CD4-positive, alpha-beta T cell treated with Interleukin-21 for 1 hour (primary cell): ENCODE measurements at places on chromosomes 7 and 10.

DNA sequence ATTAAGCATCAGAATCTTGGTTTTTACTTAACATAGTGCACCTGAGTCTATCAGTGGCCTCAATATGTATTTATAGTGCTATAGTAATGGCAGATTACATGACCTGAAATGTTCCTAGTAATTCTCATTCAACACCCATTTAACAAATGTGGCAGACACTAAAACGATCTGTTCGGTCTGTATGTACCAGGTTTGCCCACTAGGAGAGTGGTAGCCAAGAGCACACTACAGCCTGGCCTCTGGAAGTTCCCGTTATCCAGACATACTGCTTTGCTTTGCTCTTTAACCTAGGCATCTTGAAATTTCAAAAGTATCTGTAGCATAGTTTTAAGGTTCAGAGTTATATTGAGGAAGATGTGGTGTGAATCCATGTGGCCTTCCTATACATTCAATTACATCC is 395.7 kb upstream of the NRG3 start:
- no peak for DNase-seq

DNA sequence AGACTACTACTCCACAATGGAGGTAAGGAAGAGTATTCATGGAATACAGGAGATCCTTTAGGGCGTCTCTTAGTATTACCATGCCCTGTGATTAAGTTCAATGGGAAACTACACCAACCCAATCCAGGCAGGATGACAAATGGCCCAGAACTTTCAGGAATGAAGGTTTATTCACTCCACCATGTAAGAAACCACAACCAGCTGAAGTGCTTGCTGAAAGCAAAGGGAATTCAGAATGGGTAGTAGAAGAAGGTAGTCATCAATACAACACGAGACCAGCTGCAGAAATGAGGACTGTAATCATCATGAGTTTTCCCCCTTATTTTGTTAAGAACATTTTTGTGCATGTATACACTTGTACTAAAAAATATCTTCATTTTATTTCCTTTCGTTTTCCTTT is 76.6 kb downstream of the GPR37 start:
- no peak for DNase-seq

- no peak for DNase-seq
Measured at GRCh38 chr7:100034871-100035510, 14.6 kb upstream of the ZSCAN21 start.

GRCh38 chr10:102670065-102670670 is 25.9 kb downstream of the TRIM8 start:
- no peak for DNase-seq

DNA sequence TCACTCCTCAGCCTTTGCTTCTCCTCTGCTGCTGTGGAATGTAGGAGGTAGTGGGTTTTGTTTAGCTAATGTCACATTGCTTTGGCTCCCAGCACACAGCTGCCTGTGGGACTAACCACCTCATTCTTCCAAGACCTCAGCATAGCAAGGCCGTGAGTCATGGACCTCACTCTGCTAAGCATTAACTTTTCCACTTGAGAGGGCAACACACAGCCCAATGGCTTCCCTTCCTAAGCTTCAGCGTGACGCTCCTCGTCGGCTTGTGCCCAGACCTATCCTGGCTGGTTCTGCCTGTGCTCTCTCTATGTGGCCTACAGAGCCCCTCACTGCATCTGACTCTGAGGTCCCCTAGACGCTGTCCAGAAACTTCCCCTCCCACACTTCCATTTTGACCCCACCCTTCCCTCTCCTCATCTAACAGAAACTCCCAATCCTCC is 23.3 kb downstream of the MYOF start:
- no peak for DNase-seq

- no peak for DNase-seq
Measured at GRCh38 chr7:2157473-2158279, 75.1 kb downstream of the MAD1L1 start.

GRCh38 chr7:23712368-23713284 is 2.6 kb downstream of the STK31 start:
- DNase-seq, result peak; percentile 58

DNA sequence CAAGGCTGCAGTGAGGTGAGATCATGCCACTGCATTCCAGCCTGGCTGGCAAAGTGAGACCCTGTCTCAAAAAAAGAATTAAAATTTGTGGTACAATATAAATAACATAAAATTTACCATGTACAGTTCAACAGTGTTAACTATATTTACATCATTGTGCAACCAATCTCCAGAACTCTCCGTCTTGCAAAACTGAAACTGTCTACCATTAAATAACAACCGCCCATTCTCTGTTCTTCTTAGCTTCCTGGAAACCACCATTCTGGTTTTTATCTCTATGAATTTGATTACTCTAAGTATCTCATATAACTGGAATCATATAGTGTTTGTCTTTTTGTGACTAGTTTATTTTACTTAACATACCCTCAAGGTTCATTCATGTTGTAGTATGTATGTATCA is 167.6 kb downstream of the AUTS2 start:
- DNase-seq, result no peak

DNA sequence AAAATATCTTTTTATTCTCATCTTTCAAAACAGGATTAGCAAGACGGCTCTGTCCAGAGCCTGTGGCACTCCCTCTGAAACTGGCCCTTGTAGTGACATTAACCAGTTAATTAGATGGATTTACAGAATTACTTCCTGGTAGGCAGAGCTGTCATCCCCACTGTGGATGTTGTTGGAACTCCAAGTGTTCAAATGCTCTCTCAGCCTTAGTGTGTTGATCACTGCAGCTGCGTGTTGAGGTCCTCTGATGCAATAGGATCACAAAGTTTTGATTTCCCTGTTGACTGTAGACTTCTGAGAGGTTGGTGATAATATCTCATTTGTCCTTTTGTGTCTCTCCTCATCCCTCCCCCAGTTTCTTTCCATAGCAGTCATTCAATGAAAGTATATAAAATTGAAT is 117.3 kb upstream of the CDK6 start:
- DNase-seq, result no peak

DNA sequence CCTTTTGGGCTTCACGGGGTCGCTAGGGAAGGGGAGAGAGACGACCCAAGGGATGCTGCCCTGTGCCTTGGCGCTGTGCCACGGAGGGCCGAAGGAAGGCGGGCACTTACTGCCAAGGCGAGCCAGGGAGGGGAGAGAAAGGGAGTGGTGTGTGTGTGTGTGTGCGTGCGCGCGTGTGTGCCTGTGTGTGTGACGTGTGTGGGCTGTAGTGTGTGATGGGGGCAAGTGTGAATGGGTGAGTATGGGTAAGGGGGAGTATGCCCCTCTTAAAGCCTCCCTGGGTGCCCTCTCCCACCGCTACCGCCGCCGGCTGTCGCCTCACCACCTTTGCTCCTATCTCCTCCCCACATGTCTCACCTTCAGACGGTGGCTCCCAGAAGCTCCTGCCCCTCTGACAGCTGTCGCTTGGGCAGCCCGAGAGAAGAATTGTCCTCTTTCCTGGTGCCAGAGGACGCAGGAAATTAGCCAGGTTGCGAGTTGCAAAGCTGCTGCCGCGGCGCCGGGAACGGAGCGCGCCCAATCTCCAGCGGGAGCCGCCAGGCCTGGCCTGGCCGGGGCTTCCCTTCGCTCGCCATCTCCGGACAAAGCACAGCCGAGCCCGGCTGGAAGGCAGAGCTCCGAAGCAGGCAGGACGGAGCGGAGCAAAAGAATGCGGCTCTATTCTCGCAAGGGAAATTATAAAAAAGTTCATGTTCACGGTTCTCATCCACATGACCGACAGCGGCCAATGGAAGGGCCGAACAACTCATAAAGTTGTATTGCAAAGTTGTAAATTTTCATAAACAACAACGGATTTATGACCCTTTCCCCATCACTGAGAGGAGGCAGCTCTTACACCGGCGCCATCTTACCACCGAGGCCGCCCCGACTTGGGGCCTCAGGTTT is at the start of gene HOXA3:
Gene HOXA3, minus strand, starts transcription at position 653 of the 885 bp plus-strand sequence. CDS start 41,943 bp downstream, outside the sequence.
- no peak for DNase-seq

DNA sequence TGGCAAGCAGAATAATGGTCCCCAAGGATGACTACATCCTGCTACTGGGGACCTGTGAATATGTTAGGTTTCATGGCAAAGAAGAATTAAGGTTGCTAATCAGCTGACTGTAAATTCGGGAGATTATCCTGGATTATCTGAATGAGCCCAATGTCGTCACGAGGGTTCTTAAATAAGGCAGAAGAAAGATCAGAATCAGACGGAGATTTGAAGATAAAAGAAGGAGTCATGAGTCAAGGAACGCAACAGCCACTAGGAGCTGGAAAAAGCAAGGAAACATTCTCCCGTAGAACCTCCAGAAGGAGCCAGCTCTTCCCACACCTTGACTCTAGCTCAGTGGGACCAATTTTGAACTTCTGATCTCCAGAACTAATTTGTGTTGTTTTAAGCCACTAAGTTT is 82.9 kb upstream of the APBB1IP start:
- DNase-seq, result no peak

- DNase-seq, result no peak
Measured at GRCh38 chr7:125391921-125392320, 462.3 kb upstream of the POT1 start.

DNA sequence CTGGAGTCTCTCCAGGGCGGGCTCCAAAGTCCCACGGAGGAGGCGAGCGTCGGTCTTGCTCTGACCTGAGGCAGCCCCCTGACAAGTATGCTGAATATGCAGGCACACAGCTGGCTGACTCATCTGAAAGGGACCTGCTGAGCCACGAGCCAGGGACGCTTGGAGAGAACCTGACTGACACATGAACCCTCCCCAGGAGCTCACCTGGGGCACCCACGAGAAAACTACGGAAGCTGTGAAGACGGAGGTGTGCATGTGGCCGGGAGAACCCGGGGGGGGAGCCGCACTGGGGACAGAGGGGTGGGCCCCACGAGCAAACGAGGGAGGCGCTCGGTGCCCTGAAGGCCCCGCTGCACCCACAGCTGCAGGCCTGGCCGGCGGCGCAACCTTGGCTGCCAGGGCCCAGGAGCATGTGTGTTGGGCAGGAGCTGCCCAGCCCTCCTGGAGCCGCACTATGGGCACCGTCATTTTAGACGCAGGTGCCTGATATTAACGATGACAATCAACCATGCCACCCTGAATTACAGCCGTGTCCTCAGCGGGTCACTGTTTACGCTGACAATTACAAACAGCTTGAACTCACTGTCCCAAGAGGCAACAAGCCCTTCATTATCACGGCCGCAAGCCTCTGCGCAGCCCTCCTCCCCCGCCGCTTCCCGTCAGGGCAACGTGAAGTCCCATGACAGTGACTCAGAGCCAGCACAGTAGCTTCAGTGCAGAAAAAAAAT is 64.7 kb downstream of the DIP2C start:
- DNase-seq, result no peak

DNA sequence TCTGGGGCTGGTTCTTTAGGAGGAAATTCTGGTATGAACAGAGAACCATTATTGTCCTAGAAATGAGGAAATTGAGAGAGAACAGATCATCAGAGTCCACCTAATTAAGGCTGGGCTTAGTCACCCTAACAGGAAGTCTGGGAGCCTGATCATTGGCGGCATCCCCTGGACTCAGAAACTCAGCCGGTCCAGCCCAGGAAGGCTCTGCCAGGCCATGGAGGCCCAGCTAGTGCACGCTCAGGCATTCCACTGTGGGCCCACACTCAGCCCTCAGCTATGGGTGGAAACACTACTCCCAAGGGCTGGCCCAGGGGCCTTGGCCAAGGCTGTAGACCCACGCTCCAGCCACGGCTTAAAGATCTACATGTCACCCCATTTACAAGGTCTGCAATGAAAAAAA is 109.2 kb downstream of the PTPN20 start:
- no peak for DNase-seq

DNA sequence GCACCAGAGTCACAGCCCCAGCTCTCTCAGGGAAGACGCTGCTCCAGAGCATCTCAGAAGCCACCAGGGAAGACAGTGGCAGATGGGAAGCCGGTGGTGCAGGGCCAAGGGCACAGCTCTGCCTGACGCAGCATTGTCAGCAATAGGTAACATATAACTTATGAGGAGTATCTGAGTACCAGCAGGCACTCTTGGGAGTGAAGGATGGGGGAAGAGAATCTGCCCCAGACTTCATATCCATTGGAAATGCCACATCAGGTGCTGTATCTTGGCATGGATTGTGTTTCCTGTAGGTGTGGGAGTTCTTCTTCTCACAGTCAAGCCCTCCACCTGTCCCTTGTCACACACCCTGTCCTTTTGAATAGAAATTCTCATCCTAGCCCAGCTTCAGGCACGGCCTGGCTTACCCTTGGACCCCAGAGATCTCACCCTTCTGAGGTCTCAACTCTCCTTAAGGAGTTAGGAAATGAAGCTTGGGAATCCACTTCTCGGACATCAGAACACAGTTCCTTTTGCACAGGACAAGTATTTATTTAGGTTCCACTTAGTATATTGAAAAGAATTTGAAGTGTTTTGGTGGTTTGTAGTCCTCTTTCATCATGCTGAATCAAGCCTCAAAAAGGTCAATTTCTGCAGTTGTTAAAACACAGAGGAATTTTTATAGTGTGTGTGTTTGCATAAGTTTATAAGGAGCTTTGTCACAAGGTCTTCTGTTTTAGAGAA is 9.9 kb downstream of the EPDR1 start:
- no peak for DNase-seq

DNA sequence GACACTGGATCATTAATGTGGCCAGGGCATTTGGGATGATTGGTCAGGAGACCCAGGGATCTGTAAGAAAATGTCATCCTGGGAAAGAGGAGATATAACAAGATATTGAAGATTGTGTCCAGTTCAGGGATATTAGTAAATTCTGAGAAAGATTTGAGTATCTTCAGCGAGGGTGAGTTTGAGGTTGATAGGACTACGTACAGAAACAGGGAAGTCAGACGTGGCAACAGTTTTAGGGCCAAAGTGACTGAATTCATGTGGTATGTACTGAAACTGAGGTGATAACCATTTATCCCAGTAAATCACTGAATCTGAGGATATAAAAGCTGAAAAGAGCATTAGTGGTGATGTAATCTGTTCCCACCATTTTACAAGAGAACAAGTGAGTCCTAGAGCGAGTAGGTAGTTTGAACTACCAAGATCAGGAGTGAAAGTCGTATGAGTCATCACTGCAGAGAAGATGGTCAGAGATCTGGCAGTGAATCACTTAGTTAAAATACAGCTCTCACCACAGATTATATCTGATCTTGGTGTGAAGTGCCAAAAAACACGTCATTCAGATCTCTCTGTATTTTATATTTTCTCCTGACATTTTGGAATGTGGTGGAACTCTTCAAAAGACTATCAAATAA is 220.5 kb downstream of the CDK14 start:
- no peak for DNase-seq

DNA sequence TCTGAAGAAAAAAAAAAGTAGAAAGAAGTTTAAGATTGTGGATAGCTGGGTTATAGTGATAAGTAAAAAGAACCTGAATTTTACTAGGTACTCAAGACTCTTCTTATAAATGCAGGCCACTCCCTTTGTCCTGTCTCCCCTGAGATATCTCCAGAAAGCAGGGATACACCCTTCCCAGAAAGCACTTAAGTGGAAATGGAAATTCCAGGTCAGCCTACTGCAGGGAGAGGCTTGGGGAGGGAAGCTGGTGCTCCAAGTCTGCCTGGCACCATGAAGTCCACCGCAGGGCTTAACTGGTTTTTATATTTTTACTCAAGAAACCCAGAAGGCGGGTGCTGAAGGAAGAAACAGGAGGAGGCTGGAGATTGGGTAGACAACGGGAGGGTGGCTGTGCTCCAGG is 162.3 kb downstream of the INHBA start:
- DNase-seq, result no peak

- DNase-seq, result no peak
Measured at GRCh38 chr10:122368502-122369254, 5.8 kb upstream of the PLEKHA1 start.
